ENCODE measurements at places on chromosomes 11 and 22.

DNA sequence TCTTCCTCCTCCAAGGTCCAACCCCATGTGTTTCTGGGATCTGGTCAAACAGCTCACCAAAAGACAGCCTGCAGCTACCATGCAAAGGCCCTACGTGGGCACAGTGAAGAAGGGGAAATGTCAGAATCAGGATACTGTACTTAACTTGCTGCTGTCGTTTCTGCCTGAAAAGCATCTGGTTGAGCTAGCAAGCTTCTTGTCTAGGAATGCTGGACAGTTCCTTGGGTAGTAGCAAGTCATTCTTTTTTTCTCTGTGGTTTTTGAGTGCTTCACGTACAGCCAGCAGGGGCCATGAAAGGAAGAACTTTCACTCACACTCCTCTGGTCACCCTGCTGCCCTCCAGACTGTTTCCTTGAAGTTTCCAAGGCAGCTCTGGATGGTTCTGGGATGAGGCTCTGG is 24.7 kb downstream of the RCOR2 start:
- no peak for DNase-seq

DNA sequence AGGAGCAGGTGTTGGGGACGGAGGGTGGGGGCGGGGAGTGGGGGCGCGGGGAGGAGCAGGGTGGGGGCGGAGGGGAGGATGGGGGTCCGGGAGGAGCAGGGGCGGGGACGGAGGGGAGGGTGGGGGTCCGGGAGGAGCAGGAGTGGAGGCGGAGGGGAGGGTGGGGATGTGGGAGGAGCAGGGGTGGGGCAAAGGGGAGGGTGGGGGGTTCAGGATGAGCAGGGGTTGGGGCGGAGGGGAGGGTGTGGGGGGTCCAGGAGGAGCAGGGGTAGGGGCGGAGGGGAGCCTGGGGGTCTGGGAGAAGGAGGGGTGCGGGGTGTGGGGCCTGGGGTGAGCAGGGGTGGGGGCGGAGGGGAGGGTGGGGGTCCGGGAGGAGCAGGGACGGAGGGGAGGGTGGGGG is 17.1 kb downstream of the CRELD2 start:
- no peak for DNase-seq

- DNase-seq = no peak
Measured at GRCh38 chr22:28983190-28983589, 78.4 kb downstream of the C22orf31 start.

DNA sequence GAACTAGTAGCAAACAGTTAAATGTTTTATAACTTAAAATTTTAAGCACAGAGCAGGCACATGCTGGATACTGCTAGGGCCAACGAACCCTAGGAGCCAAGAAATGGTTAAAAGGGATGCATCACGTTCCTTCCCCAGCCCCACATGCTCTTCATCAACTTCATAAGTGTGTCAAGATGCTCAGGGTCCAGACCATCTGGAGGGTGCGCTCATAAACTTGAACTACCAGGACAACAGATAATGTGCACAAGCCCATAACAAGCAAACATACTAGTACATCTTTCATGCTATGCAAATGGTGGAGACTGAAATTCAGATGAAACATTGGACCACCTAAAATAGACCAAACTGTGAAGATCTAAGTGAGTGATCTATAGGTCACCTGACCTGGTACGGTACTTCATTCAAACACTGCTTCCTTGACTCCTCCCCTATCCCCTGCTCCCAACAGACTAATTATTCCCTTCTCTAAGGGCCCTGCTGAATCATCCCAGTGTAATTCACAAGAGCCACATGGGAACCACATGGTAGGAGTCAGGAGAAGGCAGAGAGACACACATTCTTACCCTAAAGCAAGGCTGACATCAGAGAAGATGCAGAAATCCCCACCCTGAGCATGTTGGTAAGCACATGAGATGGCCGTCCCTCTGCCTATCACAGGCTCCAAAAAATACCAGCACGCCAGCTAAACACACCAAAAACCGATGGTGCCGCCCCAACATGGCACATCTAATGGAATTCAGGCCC is 83.9 kb downstream of the ETS1 start:
- no peak for DNase-seq

GRCh38 chr11:67278939-67279588 is 10.0 kb upstream of the ANKRD13D start:
- DNase-seq = no peak

DNA sequence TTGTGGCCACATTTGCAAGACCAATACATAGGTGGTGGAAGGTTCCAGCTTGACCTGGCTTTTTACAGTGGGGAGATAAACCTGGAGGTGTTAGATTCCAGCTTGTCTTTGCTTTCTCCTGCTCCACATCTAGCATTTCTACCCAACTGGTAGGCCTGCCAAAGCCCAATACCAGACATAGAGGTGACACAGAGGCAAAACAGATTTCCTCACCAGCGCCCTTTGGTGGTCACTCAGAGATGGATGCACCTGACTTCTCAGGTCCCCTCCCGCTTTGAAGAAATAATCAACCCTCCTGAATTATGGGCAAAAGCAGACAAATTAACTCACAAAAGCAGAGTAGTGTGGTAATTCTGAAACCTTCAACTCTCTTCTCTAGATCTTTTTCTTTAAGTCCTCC is 1356.2 kb downstream of the FAM181B start:
- DNase-seq = no peak

DNA sequence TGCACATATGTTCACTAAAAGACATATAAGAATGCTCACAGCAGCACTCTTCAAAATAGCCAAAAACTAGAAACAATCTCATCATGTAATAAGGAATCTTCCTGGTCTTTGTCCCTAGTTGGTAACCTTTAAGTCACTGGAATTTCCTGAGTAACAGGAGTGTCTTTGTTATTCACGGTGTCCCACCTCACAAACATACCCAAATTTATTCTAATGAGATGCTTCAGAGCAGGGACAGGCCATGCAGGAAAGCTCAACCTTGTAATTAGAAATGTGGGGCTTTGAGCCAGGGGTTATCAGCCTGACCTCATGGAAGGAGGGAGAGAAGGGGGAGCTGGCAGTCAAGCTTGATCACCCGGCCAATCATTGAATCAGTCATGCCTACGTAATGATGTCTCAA is 40.3 kb upstream of the NFRKB start:
- DNase-seq = no peak

GRCh38 chr11:134506046-134506445 is 94.0 kb upstream of the B3GAT1 start:
- DNase-seq = no peak

DNA sequence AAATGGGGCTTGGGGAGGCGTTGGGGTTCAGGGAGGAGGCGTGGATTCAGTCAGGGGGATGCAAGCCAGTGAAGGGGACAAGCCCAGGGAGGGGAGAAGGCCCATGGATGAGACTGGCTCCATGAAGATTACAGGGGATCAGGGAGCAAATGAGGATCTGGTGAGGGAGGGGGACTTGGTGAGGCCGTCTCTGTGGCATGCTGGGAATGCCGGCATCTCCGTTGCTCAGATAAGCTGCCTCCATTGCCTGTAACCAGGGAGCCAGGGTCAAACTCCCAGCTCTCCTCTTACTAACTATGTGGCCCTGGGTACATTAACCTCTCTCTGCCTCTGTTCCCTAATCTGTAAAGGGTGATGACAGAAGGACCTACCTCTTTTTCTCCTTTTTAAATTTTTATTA is 38.7 kb downstream of the TPBGL start:
- no peak for DNase-seq

DNA sequence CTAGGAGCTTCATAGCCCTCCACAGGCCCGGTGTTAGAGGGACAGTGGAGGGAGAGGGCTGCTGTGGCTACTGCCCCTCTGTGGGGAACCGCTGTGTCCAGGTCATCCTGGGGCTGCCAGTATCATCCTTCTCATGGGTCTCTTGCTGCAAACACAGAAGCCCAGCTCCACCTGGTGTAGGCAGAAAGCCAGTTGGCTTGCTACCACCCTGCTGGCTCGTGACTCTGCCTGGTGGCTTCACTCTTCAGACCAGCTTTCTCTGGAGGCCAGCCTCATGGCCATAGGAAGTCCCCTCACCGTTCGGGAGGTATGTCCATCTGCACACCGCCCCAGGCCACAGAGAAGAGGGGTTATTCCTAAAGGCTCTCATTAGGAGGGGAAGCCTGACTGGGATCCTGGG is 19.4 kb upstream of the SUSD2 start:
- DNase-seq = peak; percentile 83

DNA sequence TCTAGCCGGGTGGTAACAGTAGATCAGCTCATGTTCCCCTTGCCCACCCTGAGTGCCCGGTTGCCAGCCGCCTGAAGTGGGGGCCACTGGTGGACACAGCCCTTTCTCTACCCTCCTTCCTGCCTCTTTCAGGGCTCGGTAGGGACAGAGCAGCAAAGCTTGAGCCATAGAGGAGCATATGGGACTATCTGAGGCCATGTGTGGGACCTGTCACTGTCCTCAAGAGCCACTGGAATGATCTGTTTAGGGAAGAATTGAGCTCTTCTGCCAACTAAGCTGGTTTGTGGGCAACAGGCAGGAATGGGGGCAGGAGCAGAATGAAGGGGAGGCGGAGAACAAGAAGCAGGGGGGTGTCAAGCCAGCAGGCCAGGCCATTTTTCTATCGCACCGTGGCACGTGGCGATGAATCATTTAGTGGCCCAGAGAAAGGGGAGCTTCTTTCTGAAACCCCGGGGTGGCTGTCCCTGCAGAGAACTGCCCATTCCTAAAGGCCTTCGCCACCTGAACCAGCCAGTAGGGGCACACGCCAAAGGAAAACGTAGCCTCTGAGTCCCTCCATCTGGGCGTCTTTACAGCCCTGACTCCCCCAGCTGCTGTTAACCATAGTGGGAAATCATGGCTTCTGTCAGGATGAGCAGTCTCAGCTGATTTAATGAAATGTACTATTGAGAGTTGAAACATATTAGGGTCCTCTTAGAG is 8.8 kb downstream of the ASPHD2 start:
- no peak for DNase-seq

DNA sequence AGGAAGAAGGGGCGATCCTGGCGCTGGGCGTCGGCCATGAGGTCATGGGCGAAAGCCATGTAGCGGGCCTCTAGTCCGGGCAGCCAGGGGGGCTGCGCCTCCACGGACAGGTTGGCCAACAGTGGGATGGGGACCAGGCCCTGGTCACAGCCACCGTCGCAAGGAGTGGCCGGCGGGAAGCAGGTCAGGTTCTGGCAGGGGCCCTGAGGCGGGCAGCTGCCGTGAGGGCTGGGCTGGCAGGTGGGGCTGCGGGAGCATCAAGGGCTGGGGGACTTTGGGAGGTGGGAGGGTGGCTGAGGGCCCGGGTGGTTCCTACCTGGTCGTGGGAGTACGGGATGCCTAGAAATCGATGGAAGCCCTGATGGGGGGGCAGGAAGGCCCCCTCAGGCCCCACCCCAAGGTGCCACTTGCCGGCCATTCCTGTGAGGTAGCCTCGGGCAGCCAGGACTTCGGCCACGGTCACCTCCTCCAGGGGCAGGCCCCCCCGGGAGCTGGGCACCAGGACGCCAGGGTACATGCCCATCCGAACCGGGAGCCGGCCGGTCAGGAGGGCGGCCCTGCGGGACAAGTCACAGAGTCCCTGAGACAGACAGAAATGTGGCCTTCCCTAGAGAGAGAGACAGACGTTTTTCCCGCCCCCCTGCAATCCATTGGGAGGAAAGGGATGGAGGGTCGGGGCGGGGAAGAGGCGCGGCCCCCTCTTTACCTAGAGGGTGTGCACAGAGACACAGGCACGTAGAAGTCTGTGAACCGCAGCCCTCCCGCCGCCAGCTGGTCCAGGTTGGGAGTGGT is 906 bp downstream of the ARSA start:
- no peak for DNase-seq

GRCh38 chr11:109526931-109527330 is 104.9 kb downstream of the C11orf87 start:
- no peak for DNase-seq

DNA sequence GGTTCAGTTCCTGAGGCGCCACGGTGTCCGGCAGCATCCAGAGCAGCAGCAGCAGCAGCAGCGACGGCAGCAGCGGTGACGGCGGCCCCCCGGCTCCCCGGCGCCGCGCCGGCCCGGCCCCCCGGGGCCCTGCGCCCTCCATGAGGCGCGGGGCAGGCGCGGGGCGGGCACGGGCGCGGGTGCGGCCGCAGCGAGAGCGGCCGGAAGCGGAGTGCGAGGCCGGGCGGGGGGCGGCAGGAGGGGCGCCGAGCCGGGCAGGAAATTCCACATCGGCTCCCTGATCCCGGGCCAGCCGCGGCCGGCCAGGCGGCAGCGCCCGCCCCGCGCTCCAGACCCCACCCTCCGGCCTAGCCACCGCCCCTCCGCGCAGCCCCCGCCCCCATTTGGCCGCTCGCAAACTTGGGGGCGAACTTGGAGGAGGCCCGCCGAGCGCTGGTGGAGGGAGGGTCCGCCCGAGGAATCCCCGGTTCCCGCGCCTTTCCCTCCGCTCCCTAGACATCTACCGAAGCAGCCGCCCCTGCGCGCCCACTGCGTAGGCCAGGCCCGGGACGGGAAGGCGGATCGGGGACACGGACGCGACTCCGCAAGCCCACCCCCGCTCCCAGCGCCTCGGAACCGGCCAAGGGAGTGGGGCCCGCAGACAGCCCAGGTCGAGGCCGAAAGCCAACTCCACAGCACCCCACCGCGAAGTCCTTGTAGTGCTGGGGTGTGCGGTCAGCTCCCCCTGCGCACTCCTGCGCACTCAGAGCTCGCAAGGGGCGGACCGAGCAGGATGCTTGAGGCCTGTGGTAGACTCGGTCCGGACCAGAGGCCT is at the start of gene SCARF2:
TSS of gene SCARF2 (minus strand) at position 213 of the 814 bp plus-strand sequence. CDS start at position 142, 71 bp downstream.
- no peak for DNase-seq

DNA sequence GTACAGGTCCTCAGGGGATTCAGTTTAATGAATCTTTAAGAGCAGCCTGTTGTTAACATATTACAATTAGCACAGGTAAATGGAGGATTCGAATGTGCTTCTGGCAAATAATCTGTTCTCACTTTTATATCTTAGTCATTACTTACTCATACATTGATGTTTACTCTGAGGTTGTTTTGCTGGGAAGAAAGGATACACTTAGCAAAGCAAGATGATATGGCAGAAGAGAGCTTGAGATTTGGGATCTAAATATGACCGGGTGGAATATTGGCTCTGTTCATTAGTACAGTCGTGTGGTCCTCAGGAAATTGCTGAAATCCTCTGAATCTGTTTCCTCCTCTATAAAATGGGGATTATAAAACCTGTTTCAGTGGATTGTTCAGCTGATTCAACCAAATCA is 59.7 kb downstream of the SPON1 start:
- no peak for DNase-seq

- no peak for DNase-seq
Measured at GRCh38 chr22:44164031-44164430, 16.7 kb upstream of the PARVG start.

DNA sequence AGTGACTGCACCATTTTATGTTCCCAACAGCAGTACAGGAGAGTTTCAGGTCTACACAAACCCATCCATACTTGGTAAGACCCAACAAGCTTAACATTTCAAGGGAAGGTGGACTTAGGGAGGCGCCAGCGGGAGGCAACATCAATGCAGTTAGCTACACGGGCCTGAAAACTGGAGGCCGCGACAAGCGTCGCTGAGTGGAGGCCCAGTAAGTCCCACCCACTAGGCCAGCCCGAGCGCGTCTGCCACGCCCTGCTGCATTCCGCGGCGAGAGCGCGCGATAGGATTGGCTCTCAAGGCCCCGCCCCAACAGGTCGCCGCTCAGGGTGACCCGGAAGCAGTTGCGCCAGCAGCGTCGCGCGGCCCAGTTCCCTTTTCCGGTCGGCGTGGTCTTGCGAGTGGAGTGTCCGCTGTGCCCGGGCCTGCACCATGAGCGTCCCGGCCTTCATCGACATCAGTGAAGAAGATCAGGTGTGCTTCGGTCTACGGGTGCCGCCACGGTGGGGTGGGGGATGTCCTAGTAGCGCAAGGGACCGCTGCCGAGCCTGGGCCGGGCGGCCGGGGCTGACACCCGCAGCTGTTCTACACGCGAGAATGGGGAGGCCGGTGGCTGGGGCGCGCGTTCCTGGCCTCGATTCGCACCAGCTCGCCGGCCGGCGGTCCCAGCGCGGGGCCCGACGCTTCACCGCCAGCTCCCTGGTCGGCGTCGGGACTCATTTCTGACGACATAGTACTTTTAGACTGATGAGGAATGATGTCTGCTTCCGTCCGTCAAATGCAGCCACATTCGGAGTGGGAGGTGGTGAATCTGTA is at the start of gene EIF3M:
TSS of gene EIF3M (plus strand) at position 373 of the 813 bp plus-strand sequence. CDS start at position 430, 57 bp downstream.
- peak; percentile 92 for DNase-seq

Measured in LNCaP clone FGC (cell line).